ENCODE measurements at places on chromosomes 2 and 18.
A peak's percentile ranks its signal among the peaks of the same experiment; 100 is the strongest.

DNA sequence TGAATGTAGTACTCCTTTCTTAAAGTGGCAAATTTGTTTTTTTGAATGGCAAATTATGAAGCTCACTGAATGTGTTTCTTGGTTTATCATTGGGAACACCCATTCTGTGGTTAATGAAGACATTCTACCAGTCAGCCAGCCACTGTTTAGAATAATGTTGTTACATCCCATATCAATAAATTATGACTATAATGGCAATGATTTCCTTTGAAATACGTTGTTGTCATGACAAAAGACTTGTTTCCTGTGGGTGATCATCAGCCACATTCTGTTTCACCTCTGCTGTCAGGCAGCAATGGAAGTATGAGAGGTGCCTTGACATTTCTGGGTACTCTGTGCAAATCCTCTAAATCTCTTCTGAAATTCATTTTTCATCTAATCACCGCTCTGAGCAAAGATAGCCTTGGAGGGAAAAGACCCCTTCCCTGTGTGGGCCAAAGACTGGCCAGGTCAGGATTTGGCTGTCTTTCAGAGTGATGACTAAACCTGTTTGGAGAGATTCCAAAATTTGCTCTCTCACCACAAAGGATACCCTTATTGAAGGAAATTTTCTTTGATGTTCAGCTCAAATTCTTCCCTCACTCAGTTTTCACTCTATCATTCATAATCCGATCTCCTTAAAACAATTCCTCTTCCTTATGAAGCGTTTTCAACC, 869.2 kb downstream of the BCL11A start:
- DNase-seq, result no peak

GRCh38 chr2:14543284-14543683, 89.2 kb upstream of the LRATD1 start:
- DNase-seq, result no peak

DNA sequence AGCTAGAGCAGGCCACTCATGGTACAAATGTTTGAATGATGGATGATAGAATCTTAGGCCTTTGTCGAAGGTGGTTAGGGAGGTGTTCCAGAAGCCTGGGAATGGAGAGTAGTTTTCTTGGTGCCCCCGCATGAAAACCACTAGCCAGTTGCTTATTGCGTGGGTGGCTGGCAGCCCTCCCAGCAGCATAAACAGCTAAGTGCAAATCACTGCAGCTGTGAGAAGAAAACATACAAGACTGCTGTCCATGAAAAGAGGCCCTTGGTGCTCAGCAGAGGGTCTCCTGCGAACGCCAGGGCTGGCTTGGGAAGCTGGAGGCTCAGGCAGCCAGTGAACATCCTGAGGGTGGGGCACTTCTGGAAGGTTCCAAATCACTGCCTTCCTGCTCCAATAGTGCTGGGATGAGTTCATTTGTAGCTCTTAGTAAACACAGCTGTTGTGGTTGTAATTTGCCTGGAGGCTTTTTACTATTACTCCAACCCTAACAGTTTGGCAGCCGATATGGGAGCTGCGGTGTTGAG, 118.8 kb downstream of the MGAT5 start:
- no peak for DNase-seq

GRCh38 chr2:105934467-105934866, 189.8 kb downstream of the NCK2 start:
- peak; percentile 72 for DNase-seq

- no peak for DNase-seq
These were observed 93.3 kb downstream of the COLEC12 start for GRCh38 chr18:407191-407590.

GRCh38 chr2:189261431-189261841, 81.9 kb upstream of the COL5A2 start:
- no peak for DNase-seq

DNA sequence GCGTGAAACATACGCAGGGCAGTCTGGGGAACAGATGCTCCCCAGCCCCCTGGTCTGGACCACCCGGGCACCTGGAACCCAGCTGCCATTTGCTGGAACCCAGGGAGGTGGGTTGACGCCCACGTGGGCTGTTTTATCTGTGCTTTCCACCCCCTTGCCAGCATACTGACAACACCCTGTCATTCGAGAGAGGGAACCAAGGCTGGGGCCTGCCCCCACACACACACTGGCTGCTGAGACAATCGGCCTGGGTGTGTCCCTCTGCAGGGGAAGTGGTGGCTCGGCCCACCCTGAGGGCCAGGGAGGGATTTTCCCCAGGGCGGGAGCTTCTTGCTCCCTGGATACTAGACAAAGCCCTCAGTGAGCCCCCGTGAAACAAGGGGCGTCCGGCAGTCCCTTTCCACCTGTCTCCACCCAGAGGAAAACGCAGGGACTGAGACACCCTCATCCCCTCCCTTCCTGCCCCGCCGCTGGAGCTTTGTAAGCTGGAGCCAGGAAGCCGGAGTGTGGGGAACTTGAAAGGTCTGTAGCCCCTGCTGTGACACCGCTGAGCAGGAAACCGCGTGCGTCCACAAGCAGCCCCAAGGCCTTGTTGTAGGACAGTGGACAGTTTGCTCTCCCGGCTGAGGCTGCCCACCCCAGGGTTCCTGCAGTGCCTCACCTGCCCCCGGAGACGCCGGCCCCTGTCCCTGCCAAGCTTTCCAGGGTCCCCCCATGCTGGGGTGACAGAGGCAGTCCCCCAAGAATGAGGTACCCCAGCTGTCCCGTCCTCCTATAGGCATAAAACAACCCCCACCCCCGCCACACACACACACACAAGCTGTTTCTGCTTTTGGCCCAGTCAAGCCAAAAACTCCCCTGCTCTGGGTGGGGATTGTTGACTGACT, 14.1 kb upstream of the KLF11 start:
- peak; percentile 80 for DNase-seq

DNA sequence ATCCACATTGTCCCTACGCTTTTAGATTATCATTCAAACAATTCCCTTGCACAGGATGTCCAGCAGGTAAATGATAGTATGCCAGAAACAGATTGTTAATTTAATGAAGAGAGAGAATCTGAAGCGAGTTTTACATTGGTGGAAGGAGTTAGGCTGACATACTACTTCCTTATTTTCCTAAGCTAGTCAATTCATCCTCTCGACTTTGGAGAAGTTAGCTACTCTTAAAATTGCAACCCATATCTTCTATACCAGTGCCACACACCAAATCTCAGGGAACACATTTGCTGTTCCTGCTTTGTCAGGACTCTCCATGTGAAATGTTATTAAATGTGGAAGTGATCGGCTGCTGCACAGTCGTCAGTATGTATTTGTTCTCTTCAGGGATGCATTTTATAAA, 249.2 kb downstream of the NAPG start:
- no peak for DNase-seq

DNA sequence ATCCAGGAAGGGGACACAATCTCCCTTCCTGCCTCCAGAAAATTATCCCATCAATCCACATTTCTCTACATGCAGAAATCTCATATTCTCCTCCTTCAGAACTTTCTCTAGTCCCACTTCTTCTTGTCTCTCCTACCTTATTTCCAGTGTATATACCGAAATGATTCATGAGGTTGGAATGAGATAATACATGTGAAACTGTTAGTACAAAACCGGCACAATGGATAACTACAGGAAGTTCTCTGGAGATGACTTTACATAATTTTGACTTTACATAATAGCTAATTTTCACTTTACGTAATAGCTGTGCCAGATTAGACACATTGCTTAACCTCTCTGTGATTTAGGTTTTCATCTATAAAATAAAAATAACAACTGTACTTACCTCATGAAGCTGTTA, 801.3 kb downstream of the ERBB4 start:
- no peak for DNase-seq

DNA sequence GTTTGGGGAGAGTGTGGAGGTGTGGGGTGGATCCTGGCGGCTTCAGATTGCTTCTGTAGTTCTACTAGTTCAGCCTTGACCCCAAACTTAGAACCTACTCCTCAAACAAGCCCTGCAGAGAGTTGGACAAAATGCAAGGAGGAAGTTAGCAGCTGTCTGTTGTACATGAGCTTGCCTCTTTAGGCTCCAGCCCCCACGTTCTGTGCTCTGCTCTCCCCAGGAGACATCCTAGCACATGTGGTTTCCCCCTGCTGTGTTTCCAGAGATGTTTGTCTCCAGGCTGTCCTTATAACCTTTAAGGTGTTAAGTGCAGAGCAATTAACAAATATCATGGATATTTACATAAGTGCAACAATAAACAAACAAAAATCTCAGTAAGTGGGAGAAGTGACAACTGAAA, 111.1 kb downstream of the ACOXL start:
- DNase-seq, result no peak

- DNase-seq, result no peak
These were observed 358.5 kb downstream of the ALK start for GRCh38 chr2:29562896-29563295.

DNA sequence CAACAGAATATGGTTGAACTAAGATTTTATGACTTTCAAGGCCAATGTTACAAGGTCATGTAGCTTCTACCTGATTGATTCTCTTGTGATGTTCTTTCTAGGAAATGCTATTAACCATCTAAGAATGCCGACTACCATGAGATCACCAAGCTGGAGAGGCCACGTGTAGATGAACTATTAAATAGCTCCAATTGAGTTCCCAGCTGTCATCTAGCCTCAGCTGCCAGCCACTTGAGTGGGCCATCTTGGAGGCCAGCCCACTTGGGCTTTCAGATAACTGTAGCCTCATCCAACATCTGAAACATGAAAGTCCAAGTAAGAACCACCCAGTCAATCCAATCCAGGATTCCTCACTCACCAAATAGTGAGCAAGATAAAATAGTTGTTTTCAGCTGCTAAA, 376.9 kb upstream of the TMEFF2 start:
- DNase-seq, result no peak

- no peak for DNase-seq
These were observed 965.2 kb upstream of the FANCL start for GRCh38 chr2:59206361-59206760.

DNA sequence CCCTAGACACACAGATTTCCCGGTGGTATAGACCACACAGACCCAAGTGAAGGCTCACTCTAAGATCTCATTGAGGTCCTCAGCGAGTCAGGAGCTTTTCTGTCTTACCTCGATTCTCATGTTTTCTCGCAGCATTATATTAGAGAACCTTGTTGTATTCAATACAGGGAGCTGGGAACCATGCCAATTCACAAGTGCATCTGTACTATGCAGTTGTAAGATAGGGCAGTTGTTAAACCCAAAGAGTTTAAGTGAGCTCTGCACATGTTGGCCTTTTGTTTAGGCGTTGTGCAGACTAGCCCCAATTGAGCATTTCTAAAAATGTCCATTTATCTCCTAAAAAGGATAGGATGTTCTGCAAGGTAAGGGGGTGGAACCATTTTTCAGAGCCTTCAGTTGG, 59.6 kb downstream of the FEZ2 start:
- no peak for DNase-seq

- peak; percentile 84 for DNase-seq
These were observed 62.7 kb downstream of the ZCCHC2 start for GRCh38 chr18:62585274-62586150.

DNA sequence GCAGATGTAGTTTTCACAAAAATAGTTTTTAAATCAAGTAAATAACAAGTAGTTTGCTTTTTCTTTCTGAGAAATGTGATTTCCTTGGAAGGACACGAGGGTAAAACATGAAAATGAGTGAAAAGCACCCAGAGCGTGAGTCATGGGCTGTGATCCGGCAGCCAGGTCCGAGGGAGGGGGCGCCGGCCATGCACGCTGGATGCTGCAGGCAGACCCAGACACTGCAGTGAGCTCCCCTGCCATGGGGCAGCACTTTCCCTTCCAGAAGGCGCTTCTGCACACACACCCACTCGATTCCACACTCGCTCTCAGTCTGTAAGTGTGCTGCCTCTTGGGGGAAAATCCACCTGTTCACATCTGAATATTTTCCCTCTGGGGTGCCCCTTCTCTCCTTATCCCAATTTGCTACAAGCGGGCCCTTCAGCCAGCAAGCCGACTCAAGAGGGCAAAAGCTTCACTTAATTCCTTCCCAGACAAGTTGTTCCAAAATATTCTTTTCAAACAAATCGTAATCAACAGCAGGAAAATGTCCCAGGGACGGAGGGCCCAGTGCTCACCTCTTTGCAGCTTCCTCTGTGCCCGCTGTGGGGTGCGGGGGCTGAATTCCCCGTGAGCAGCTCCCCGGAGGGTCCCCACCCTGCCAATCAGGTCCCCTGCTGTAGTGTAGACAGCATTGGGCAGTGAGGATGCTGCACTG, 87.0 kb upstream of the ID2 start:
- peak; percentile 65 for DNase-seq

DNA sequence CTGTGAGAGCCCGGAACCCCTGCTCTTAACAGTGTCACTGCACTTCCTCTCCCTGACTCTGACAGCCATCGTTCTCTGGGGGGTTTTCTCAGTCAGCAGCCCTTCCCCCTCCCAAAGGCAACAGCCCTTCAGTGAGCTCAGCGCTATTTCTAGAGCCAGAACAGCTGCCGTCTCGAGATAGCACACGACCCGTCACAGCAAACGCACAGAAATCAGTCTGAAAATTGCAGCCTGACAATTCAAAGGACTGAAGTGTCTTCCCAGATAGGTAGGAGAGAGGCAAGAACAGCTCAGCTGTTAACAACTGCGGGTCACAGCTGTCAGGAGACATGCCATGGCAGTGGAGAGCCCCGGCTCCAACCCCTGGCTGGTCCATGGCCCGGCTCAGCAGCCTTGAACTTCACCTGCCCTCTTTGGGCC, 45.4 kb downstream of the ST8SIA5 start:
- DNase-seq, result no peak

DNA sequence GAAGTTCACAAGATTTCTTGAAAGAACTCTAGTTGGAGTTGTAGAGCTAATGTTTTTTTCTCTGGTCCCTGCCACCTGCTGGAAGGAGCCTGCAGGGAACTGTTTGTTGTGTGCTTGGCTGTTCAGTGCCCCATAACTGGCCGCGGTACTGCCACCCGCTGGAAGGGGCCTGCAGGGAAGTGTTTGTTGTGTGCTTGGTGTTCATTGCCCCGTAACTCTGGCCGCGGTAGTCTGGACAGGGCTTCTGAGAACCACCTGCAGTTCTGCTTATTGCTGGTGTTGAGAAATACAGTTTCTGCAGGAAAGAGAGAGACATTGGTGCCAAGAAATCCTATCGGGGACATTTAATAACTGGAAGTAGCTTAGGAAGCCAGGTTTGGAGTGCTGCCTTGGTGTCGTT, 58.1 kb downstream of the AGAP1 start:
- no peak for DNase-seq

DNA sequence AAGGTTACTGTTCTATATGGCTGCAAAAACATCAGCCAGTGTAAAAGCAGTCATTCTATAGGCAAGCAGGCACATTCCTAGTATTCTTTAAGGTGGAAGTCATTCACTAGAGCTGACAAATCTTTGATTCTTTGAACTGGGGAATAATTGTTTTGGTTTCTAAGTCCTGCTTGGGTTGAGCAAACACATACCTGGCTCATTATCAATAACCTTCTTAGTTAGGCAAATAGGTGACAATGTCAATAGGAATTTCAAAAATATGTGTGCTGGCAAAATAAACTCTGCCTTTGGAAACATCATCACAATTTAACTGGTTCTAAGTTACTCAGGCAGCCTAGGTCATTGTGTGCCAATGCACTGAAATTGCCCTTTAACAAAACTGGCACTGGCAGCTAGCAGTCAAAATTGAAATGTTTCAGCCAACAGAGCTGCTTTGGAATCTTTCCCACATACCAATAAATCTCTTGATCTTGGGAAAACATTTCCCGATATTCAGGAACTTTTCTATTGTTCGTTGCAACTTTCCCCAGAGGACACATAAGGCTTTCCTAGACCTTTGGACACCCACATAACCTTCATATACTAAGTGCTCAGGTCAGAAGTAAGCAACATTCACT, 402.0 kb upstream of the MMADHC start:
- no peak for DNase-seq

Measured in activated effector memory CD4-positive, alpha-beta T cell treated with anti-CD3 and anti-CD28 coated beads, Interleukin-2, amount 50 U/mL, for 16 hours (primary cell).